Inflammatory macrophage (primary cell): ENCODE measurements at places on chromosomes 1 and 21.

DNA sequence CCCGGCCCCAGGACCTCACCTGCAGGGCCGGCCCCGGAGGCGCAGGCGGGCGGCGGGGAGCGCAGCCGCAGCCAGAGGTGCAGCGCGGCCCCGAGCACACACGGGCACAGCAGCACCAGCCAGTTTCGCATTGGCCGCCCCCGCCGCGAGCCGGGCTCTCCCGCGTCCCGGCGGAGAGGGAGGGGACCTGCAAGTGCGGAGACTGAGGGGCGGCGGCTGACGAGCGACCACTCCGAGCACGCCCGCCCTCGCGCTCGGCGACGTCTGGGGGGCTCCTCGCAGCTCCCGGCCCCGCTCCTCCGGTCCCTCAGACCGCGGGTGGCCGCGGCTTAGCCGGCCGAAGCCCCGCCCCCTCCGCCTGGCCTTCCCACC is at the start of gene B3GALNT2:
TSS of gene B3GALNT2 (minus strand) at position 331 of the 372 bp plus-strand sequence. CDS start at position 131, 200 bp downstream.
- no peak for DNase-seq

DNA sequence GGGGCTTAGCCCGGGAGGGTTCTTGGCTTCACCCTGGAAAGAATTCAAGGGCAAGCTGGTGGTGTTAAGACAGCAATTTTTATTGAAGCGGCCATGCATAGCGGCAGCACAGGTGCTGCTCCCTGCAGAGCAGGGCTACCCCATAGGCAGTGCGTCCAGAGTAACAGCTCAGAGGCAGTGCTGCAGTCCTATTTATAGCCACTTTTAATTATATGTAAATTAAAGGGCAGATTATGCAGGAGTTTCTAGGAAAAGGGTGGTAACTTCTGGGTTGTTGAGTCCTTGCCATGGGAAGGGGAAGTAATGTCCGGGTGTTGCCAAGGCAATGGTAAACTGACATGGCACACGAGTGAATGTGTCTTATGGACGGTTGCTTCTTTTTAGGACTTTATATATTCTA is 57.0 kb downstream of the VPS26C start:
- DNase-seq = peak; percentile 67

- DNase-seq = no peak
These were observed 180.8 kb downstream of the NPHP4 start for GRCh38 chr1:5811419-5811818.

- peak; percentile 50 for DNase-seq
These were observed 30.0 kb downstream of the SOX13 start for GRCh38 chr1:204102739-204103430.

GRCh38 chr1:119308806-119309205 is 59.8 kb upstream of the HAO2 start:
- DNase-seq = no peak

- no peak for DNase-seq
These were observed 3.8 kb downstream of the GFI1 start for GRCh38 chr1:92482665-92483609.
